Activated naive CD4-positive, alpha-beta T cell treated with Interleukin-2 at 50 U/mL for 16 hours (primary cell): ENCODE measurements at places on chromosomes 1 and 21.

GRCh38 chr1:77540501-77541161 lies 141.8 kb downstream of the ZZZ3 start:
- DNase-seq: no peak

DNA sequence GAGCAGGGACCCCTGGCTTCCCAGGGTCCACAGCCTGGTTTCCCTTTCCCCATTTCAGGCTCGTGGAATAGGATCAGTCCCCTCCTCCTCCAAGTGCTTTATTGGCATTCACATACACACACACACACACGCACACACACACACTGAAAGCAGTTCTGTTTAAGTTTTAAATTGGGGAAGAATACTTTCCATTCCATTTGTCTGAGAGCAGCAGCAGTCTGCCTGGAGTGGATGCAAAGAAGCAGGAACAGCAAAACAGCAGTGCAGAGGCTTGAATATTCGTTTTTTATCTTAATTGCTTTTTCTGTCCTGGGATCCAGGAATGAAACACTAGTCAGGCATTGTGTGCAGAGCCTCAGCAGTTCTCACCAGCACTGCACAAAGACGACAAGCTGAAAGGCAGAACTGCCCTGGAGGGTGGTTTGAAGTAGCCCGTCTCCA lies 7.1 kb downstream of the CYB561D1 start:
- DNase-seq: no peak

DNA sequence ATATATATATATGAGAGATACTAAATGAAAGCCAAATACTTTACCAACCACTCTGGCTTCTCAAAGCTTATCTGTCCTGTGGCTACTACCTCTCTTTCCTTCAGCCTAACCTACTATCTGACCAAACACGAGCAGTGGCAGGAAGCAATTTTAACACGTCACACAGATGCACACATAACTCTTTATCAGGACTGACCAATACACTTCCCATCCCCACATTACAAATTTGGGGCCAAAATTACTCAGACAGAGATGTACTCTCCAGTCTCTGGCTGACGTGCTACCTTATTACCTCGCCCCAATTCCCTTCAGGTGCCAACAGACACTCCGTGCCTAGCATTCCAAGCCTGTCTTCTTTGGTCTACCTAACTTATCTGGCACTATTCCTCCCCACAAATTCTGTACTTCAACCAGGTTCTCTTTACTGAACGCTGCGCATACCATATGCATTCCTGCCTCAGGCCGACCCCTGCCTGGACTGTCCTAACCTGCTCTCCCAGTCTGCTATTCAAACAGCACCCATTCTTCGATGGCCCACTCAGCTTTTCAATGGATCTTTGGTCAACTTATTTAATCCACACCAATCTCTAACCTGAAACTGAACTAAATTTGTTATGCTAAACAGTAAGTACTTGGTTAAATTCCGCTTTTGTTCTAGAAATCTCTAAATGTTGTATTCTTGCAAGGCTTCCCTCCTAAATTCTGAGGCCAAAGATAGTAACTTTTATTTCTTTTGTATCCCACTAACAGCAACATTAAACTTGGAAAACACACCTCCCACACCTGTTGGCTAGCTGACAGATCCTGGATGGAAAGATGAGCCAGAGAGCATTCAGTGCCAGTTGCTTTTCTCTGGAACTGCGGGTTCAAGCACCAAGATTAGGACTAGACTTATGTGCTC lies 27.9 kb downstream of the RERE start:
- DNase-seq: no peak

DNA sequence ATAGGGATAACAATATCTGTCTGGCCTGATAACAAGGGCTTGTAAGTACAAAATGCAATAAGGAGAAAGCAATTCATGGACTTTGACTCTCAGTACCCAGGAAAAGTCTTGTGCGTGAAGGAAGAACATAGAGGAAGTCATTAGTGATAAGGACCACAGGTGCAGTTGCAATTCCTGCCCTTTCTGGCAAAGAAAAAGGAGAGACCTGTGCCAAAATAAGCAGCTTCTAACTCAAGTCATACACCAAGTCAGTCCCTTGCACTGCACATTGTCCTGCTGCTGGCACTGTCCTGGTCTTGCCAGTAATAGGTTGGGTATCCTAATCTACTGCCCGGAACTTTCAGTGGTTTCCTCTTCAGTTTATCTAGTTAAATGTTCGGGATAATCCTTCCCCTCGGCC lies 14.8 kb upstream of the SOD1 start:
- DNase-seq: no peak

GRCh38 chr1:229368347-229368746 lies 25.5 kb upstream of the CCSAP start:
- DNase-seq: no peak

DNA sequence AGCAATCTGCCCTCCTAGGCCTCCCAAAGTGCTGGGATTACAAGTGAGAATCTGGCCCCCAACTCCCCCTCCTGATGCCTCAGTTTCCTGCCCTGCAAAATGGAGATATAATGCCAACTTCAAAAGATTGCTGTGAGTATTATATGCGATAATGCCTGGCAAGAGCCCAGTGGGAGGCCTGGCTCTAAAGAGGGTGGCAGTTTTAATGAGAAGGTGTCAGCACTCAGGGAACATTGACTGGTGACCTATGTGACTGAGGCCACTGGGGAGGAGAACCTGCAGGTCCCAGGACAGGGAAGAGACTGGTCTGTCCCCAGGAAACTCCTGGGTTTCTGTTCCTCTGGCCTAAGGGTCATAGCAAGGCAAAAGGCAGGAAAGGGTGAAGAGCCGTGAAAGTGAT lies 11.0 kb downstream of the HSPG2 start:
- no peak for DNase-seq

DNA sequence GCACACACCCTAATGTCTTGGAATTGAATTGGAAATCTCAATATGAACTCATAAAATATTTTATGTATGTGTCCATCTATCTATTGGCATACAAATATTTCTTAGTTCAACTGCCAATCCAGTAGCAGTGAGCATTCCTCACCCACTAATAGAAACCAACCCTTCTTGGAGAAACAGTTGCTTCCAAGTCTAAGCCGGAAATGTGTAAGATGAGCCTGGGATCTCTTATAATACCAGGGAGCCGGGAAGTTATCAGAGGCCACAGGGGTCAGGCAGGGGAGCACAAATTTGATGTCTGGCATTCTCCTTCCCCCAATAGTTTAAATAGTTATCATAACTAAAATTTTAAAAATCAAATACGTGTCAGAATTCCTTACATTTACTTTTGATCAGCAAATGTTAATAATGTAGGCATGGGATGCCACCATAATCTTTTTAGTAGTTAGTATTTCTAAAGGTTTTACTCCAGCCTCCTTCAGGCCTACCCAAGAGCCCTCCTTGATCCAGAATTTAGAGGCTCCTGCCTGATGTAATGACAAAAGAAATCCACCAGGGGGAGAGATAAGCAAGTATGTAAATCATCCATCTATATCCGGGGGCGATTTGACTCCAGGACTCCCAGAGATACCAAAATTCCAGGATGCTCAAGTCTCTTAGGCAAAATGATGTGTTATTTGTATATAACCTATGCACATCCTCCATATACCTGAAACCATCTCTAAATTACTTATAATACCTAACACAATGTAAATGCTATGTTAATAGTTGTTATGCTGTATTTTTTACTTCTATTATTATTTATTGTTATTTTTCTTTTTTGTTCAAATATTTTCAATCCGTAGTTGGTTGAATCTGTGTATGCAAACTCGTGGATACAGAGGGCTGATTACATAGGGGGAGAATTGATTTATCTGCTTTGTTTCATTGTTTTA lies 218.7 kb upstream of the COA6 start:
- no peak for DNase-seq

DNA sequence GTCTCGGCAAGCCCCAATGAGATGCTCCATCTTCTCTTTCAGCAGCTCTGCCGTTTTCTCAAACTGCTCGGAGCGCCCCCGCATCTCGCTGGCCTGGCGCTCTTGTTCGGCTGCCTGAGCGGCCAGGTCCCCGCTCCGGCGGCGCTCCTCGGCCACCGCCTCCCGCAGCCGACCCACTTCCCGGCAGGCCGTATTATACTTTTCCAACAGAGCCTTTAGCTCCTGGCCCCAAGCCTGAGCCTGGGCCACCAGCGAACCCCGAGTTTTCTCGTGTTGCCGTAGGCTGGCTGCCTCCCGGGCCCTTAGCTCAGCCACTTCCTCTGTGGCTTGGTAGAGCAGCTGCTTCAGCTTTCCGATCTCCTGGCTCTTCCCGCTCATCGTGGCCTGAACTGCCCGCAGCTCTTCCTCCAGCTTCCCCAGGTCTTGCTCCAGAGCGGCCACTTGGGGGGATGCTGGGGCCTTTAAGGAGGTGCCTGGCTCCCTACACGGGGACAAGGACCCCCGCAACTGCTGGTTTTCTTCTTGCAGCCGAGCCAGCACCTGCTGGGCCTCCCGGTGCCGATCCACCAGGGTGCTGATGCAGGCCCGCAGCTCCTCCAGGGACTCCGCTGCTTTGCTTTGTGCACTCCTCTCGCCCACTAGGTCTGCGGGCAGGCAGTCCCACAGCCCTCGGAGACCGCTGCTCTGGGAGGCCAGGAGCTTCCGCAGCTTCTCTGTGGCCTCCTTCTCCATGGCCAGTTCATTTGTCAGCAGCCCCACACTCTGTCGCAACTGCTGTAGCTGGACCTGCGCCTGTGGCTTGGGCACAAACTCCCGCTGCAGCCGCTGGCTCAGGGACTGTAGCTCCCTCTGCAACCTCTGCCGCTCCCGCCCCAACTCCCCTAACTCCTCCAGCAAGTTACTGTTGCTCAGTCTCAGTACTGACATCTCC lies 13.4 kb upstream of the PIAS3 start:
- peak; percentile 37 for DNase-seq

DNA sequence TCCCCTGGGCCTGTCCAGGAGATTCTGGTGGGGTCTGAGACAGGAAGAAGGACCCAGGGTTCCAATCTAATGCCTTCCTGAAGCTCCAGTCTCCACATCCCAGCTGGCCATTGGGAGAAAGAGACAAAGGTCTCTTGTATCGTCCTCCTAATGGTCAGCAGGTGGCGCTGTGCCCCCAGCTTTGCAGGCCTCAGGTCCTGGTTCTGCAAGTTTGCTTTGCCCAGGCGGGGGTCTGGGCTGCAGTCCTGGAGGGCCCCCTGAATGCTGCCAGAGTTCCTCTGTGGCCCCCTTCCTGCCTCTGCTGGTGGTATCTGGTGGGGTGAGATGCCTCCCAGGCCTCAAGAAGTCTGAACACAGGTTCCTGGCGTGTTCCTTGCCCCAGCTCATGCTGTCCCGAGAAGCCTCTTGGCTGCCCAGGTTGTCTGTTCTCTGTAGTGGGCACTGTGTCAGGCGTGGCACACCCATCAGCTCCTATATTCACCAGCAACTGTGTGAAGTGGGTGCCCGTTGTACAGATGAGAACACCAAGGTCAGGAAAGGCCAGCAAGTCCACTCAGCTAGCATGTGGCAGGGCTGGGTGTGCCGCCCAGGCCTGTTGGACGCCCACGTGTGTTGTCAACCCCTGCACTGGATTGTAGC lies 33.8 kb upstream of the CSF3R start:
- peak; percentile 42 for DNase-seq

DNA sequence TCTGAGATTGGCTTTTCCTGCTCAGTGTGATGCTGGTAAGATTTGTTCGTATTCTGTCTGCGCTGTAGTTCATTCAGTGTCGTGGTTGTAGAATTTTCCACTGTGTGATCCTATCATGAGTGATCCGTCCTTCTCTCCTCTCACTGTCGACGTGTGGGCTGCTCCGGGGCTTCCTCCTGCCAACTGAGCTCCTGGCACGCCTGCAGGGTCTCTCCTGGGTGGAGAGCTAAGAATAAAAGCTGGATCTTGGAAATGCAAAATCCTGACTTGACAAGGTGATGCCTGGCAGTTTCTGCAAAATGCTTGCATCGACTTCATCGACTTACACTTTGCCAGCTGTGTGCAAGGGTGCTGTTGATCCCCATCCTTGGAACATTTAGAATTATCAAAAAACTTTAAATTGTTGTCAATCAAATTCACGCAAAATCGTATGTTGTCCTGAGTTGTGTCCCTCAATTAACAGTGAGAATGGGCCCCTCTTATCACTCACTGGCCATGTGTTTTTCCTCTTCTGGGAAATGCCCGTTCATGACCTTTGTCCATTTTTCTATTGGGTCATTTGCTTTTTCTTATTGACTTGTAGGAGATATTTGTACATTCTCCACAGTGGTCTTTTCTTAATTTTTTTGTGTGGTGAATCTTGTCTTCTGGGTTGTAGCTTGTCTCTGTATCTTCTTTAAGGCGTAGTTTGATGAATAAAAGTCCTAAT lies 125.5 kb downstream of the CRYAA start:
- no peak for DNase-seq

DNA sequence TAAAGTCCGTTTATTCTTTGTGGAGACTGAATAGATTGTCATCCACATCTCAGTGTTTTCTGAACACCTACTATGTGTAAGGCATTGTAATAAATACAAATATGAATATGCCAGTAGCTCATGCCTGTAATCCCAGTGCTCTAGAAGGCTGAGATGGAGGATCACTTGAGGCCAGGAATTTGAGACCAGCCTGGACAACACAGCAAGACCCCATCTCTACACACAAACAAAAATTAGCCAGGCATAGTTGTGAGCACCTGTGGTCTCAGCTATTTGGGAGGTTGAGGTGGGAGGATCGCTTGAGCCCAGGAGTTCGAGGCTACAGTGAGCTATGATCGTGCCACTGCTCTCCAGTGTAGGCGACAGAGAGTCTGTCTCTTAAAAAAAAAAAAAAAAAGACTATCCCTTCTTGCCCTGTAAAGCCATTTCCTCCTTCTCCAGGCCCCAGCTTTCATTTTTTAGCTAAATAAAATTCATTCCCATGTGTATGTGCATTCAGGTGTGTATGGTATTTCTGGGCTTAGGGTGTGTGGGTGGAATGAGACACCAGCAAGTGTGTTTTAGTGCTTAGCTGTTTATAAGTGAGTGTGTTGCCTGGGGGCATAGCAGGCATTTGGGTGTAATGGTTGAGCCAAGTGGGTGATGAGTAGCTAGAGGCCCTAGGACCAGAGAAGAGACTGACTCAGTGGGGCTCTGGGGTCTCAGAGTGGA lies 7.8 kb downstream of the CELSR2 start:
- DNase-seq: no peak

- no peak for DNase-seq
Measured at GRCh38 chr1:222392556-222392955, 155.3 kb downstream of the HHIPL2 start.

GRCh38 chr1:197604302-197604701 lies 171.0 kb downstream of the DENND1B start:
- DNase-seq: no peak

DNA sequence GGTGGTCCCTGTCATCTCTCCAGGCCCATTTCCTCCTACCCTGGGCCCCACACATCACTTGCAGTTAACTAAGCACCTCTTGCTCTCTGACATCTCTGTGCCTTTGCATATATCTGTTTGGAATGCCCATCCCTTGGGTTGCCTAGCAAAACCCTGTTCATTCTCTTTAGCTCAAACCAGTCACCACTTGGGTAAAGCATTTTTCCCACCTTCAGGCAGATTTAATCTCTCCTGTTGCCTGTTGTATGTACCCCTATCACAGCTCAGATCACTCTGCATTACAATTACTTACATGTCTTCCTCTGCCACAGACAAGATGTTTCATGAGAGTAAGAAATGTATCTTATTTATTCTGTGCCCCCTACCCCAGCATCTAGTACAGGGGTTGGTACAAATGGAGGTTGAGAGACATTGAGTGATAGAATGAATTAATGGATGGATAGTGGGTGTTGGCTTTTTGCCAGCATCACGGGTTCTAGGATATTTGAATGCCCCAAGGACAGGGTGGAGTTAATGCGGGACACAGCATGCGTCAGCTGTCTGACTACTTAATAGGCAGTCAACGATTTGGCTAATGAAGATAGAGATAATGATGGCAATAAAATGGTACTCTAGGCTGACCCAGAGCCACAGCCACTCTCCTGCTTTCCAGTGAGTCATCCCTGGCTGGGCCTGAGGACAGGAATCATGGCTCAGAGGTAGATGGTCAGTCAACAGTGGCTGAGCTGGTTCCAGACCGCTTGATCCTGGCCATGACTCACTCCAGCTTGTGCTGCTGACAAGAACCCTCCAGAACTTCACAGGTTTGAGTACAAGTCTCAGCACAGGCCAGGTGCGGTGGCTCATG lies 6.5 kb downstream of the NR0B2 start:
- DNase-seq: no peak
